Putamen (tissue), 1 donor: ENCODE measurements at places on chromosomes 2 and 18.

GRCh38 chr2:31660165-31660564, 79.4 kb upstream of the SRD5A2 start:
- no peak for DNase-seq

GRCh38 chr2:146228020-146228393, 1616.8 kb upstream of the ACVR2A start:
- DNase-seq: no peak

- DNase-seq: peak; percentile 64
Measured at GRCh38 chr2:197804758-197805714, 643 bp downstream of the PLCL1 start.

DNA sequence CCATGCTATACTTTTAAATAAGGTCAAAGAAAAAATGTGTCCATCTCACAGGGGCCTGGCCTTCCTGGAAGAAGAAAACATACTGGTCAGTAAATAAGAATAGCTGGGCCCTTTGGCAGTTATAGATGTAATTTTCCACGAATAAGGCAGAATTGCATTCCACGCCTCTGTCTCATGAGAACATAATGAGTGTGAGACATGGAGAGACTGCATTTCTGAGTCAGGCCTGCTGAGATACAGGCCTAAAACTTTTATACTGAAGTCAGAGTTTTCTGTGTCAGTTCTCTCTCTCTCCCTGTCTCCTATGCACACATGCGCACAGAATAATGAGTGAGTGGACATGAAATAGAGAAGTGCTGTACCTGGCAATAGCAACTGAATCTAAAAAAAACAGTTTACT, 20.4 kb upstream of the IL1R1 start:
- no peak for DNase-seq

- DNase-seq: no peak
Measured at GRCh38 chr2:190137561-190137960, 75.0 kb upstream of the MSTN start.

DNA sequence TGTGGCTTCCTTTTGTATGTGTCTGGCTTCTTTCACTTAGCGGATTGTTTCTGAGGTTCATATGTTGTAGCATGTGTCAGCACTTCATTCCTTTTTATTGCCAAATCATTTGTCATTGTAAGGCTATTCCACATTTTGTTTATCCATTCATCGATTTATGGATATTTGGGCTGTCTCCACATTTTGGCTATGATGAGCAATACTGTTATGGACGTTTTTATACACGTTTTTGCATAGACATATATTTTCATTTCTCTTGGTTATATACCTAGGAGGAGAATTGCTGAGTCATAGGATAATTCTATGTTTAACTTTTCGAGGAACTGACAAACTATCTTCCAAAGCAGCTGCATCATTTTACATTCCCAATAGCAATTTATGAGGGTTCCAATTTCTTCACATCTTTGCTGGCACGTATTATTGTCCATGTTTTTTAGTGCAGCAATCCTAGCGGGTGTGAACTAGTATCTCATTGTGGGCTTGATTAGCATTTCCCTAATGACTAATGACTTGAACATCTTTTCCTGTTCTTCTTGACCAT, 48.1 kb upstream of the TBC1D8 start:
- DNase-seq: no peak

DNA sequence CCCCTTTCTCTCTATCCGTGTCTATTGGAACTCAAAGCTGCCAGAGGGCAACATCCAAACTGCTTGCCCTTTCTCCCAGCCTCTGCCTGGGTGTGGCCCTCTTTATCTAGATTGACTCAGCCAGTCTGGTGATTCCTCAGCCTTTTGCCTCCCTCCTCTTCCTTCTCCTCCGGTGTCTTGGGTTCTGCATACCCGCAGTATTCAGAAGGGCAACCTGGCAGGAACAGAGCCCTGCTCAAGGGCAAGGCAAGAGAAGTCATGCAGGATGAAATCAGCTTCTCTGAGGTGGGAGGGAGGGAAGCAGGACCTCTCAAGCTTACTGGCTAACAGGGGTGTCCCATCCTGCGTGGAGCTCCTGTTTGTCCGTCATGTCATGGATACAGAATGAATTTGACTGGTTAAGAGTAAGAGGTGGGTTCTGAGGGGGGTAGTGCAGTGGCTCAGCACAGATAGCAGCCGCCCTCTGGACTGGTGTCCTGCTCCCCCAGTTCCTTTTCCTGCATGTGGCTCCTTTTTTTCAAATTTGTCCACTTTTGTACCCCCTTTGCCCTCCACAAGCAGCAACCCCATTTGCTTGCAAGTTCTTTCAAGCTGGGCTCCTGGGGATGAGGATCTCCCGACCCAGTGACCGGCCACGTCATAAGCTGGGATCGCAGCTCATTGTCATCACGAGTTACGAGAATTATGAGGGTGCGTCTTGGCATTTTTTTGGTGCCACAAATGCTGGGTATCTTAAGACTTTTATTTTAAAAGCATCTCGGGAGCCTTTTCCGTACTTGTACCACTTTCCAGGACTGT, 154.1 kb downstream of the FHOD3 start:
- no peak for DNase-seq

DNA sequence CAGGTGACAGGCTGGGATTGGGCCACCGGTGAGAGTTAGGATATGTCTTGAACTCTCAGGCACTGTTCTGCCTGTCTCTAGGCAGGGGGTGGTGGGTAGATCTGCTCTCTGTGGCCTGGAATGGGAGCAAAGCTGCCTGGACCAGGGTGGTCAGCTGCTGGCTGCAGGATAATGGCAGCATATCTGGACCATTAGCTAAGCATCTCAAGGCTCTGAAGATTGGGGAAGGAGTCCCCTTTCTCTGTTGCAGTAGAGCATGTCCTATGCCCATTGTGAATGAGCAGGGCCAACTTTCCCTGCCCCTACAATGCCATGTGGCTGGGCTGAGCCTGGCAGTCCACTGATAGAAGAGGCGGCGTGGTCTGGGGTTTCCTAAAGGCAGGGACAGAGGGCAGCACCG, 34.6 kb downstream of the LOXHD1 start:
- DNase-seq: no peak

- no peak for DNase-seq
Measured at GRCh38 chr18:48826271-48826670, 124.5 kb downstream of the SMAD7 start.

- DNase-seq: no peak
Measured at GRCh38 chr18:27645929-27646328, 460.8 kb upstream of the CHST9 start.

DNA sequence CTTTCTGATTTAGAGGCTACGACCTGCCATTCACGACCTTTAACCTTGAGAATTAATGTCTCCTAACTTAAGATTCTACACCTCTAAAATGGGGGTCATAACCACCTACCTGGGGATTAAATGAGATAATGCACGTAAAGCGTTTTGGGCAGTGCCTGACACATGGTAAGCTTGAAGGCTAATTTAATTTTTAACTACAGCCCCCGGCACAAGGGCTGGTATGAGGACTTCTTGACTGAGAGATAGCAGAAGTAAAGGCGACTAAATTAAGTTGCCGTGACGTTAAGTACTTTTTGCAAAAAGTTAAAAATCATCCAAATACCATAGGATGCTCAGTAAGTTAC, 549 bp downstream of the MRPL35 start:
- no peak for DNase-seq

DNA sequence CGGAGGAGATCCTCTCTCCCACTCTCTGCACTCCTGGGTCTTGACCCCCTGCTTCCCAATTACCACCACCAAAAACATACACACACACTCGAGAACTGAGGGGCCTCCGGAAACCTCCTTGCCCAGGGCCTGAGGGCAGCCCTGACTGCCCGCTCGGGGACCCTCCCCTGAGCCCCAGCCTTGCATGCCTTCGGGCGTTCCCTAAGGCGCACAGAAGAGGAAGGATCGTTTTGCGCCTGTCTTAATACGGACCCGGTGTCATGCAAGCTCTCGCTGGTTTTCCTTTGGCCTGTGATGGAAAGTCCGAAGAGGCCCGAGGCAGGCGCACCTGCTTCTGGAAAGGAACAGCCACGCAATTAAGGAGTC, 19.8 kb downstream of the POU3F3 start:
- DNase-seq: no peak

DNA sequence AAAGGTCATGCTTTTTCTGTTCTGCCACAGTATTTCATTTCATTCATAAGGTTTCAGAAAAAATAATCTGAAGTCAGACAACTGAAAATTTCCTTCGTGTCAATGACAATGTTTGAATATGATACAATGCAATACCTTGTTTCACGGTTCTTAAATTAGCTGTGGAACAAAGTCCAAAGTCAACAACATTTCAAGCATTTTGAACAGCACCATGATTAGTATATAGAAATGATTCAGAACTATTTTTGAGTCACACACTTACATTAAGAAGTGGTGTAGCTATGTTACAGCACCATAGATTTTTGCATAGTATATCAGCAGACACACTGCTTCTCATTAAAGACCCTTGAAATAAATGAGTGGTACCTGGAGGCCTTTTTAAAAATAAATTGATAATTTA, 178.3 kb upstream of the DSEL start:
- DNase-seq: no peak

DNA sequence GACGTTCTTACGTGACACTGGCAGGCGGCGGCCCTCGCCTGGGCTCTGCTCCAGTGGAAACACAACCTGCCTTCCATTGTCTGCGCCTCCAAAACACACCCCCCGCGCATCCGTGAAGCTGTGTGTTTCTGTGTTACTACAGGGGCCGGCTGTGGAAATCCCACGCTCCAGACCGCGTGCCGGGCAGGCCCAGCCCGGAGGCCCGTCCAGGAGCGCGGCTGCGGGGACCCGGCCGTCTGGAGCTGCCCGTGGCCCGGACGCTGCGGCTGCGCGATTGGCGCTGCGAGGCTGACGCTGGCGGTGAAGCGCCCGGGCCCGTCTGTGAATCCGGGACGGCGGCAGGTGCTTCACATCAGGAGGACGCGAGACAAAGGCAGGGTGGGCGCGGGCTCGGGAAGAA, 670.3 kb upstream of the SALL3 start:
- no peak for DNase-seq

DNA sequence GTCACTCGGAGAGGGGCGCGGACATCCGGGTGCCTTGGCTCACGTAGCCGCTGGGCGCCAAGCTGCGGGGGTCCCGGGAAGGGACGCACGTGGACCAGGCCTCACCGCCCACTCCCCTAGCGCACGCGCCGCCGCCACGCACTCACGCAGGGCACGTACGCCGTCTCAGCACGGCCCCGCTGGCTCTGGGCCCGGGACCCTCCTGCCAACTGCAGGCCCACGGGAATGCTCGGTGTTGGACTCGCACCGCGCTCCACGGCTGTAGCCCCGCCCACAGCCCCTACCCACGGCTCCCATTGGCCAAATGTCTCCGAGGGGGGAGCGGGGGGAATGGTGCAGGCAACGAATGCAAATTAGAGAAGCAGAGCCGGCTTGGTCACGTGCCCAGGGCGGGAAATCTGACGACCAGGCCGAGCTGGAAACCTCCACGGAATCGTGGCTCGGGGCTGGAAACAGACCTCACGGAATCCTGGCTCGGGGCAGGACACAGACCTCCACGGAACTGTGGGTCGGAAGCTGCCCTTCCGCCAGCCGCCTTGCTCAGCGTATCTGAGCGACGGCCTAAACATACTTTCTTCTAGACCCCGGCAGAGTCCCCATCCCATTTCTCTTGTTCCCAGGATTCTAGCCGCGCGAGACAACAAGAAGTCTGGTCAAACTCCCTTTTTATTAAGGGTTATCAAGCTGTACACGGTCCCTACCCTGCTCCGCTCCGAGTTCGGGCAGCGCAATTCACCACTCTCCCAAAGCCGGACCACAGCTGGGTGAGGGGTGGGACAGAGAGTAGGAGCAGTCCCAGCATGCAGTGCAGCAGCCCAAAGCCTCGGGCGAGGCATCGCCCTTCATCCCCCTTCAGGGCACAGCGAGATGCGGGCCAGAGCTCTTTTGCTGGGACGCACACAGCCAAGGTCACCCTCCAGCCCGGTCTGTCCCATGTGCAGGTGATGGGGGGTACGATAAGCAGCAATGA, at the start of gene ABCB6:
Gene ABCB6, minus strand, starts transcription at position 227 of the 970 bp plus-strand sequence. CDS start 285 bp downstream, outside the sequence.
- DNase-seq: peak; percentile 96

DNA sequence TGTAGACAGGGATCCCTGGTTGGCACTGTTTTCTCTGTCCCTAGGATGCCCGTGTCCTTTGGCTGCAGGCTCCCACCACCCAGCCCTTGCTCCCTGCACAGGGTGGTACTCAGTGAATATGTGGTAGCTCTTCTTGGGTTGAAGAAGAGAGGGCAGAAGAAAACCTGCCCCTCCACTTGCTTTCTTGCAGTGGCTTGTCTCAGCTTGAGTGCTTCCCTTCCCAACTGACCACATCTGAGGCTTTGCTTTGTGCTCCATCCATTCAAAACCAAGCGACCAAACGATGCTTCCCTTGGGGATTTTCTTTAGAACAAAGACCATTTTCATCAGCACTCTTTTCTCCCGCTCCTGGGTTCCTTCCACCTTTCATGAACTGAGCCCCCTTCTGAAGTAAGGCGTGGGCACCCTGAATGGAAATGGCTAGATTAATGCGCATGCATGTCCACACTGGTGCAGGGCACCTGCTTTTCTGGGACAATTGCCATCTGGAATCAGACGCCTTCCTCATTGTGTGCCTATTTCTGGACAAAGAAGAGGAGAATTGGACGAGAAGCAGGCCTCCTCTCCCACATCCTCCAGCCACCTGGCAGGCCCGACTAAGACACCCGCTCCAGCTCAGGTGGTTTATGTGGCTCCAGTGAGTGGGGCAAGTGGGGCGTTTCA, 59.1 kb downstream of the ARL4C start:
- peak; percentile 9 for DNase-seq
